Activated CD4-positive, alpha-beta T cell treated with anti-CD3 and anti-CD28 coated beads for 36 hours (primary cell): ENCODE measurements at places on chromosomes 16 and 17. TPM values are rescaled to one million over a fixed set of nuclear protein-coding genes. Genes with fewer than 3 reads are reported as not detected.
A peak's percentile ranks its signal among the peaks of the same experiment; 100 is the strongest.

The CDR2 gene
- total RNA-seq = 33.7 TPM

- no peak overlapping the region for H3K4me3 ChIP-seq
- H3K4me1 ChIP-seq = peaks cover 39% of the 10 kb centered on the region
- DNase-seq = no peak
- H3K27ac ChIP-seq = no peak overlapping the region
- no peaks in the 10 kb centered on the region for H3K27me3 ChIP-seq
These were observed 59.2 kb downstream of the ANKRD11 start for GRCh38 chr16:89431158-89431584.

GRCh38 chr17:5260542-5260941, 21.5 kb upstream of the RABEP1 start:
- no peaks in the 10 kb centered on the region for H3K4me1 ChIP-seq
- H3K36me3 ChIP-seq = no peaks in the 10 kb centered on the region
- H3K27ac ChIP-seq = no peak overlapping the region
- no peak overlapping the region for H3K4me3 ChIP-seq

DNA sequence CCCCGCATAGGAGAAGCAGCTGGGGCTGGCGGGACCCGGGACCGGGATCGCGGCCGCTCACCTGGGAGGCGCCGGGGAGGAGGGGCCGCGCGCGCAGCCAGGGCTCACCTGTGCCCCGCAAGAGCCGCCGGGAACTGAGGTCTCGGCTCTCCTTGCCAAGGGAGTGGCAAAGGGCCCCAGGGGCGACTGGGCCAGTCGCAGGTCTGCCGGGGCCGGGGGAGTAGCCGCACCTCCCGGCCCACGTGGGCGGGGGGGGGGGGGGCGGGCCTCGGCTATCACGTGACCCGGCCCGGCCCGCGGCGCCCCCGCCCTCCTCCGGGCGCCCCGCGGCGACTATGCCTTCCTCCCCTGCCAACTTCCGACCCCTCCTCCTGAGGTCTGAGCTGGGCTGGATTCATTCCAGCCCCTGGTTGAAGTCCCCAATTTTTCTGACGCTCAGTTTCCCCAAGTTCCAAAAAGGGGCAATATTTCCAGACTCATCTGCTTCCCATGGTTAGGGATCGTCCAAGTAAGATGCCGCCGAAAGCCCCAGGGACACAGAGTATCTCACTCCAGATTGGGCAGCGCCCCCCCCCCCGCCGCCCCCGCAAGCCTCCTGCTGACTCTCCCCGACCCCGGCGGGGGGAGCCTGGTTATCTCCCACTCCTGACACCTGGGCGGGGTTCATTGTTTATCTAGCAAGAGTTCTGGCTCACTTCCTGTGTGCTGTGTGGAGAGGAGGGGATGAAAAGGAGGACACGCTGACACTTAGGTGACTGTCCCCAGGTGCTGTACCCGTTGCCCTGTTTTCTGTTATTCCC, at the start of gene TMC6:
Gene TMC6, minus strand, starts transcription at position 205 of the 800 bp plus-strand sequence. CDS start 1,923 bp downstream, outside the sequence.
- no peaks in the 10 kb centered on the region for H3K27me3 ChIP-seq
- peaks cover 40% of the 10 kb centered on the region for H3K36me3 ChIP-seq
- H3K27ac ChIP-seq = peak within 1 kb of the TSS; percentile 96
- peak; percentile 87 for DNase-seq

GRCh38 chr17:19796457-19796856, 48.4 kb upstream of the ALDH3A1 start:
- peaks cover 76% of the 10 kb centered on the region for H3K36me3 ChIP-seq
- no peaks in the 10 kb centered on the region for H3K27me3 ChIP-seq
- no peak overlapping the region for H3K27ac ChIP-seq
- no peak overlapping the region for H3K4me3 ChIP-seq
